ENCODE measurements at places on chromosomes 5 and 9.

DNA sequence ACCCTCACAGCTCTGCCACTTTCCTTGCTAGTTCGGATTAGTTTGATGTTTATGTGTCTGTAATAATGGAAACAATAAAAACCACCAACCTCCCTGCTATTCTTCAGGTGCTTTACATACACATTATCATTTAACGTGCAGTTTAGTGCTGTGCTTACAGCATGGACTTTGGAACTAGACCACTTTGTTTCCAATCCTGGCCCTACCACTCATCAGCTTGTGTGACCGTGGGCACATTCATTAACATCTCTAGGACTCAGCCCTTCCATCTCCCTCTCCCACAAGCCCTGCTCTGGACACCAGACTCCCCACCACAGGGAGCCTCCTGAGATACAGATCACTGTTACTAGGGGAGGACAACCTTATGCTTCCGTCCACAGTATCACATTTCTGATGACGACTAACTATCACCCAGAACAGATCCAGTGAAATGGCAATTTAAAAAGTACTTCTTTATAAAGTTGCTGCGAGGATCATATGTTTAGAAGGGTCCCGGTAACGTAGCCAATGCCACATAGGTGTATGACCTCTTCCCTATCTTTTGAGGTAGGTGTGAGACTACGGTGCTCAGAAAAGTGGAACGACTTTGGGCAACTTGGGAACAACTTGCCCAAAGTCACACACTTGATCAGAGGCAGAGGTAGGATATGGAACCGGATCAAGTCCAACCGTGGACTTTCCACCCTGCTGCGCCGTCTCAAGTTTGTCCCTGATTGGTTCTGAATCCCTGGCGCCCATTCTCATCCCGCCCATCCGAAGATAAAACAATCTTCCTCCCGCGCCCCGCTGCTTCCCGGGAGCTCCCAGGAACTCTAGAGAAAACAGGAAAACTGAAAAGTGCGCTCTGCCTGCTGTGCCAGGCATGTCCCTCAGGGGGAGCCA, 132.4 kb upstream of the NIPBL start:
- no peak for DNase-seq

DNA sequence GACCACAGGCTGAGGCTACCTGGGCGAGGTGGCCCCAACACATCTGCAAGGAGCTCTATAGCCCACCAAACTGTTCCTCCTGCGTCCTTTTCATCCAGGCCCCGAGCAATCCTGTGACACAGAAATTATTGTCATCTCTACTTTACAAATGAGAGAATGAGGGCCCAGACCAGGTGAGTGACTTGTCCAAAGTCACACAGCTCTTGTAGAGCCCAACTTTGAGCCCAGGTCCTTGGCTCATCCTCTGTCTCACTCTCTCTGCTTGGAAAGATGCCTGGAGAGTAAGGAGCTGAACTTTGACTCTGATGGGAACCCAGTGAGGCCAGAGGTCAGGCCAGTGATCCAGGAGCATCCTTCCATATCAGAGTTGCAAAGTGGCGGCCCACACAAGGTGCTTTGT, 39.6 kb downstream of the STC2 start:
- DNase-seq = no peak

GRCh38 chr5:95884511-95884910, 62.0 kb upstream of the GLRX start:
- DNase-seq = no peak

DNA sequence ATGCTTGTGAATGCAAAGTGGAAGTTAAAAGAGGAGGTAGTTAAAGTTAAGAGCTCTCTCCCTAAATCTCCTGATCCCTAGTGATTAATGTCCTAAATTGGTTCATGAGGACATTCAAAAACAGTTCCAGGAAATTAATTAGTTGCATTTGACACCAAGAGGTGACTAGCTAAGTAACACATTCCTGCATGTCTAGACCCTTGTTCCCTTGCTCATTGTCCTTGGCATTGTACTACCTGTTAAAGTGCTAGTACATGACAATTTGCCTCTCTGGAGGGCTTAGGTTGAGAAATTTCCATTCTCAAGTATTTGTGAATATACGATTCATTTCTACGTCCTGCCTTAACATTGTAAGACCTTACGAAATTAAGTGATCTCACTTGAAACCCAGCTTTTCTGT, 278.6 kb upstream of the CDH10 start:
- no peak for DNase-seq

DNA sequence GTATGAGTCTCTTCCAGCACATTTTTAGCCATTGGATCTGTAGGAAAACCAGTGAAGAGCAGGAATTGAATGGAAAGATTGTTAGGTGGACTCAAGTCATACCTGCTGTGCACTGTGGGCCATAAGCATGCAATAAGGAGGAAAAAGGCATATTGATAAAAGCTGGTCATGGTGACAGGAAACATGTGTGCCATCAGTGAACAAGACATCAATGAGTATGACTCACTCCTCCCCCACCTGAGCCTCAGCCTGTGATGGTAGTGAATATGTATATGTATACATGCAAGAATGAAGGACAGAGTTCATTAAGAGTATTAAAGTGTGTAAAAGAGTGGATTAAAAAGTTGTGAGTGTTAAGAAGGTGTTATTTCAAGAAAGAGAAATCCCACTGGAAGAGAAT, 164.5 kb downstream of the TMEM38B start:
- no peak for DNase-seq

DNA sequence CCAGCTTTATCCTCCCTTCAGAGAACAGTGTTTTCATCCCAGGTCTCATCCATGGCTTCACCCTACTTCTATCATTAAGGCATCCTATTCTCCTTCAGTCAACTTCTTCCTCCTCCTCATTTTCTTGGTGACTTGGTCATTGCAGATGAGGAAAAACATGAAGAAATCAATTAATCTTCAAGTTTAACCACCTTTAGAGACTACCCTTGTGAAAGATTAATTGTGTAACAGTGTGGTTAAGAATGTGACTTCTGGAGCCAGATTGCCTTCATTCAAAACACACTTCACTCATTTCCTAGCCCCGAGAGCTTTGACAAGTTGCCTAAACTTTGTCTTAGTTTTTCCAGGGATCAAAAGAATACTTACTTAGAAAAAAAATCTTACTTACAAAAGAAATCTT, 110.0 kb downstream of the STK32A start:
- DNase-seq = peak; percentile 25

DNA sequence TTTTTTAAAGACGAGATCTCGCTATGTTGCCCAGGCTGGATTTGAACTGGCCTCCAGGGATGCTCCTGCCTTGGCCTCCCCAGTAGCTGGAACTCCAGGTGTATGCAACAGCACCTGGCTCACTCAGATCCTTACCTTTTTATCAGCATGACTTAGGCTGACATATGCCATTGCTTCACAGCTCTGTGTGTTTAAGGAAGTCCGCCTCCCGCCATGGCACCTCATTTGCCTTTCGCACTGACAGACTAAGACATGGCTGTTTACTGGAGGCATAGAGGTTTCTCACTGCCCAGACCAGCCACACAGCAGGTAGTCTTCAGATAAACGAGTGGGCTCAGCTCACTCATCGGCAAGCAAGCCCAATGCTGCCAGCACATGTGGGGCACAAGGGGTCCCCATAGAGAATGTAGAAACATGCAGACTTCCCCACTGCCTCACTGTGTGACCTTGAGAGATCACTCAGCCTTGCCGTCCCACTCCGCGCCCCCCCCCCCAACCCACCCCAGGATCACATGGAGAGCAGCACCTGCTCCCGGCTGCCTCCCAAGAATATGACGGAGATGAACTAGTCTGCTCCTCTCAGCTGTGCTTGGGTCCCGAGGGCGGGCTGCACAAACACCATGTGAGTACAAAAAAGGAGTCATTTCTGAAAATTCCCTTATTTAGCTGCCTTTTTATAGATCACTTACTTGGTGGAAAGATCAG, 62.8 kb downstream of the DCP2 start:
- no peak for DNase-seq

GRCh38 chr9:89606049-89606623, 1.3 kb downstream of the GADD45G start:
- peak; percentile 79 for DNase-seq

- DNase-seq = no peak
These were observed 271.3 kb downstream of the ZSWIM6 start for GRCh38 chr5:61603211-61603908.

- DNase-seq = no peak
These were observed 155.8 kb downstream of the DRD1 start for GRCh38 chr5:175288048-175288621.

DNA sequence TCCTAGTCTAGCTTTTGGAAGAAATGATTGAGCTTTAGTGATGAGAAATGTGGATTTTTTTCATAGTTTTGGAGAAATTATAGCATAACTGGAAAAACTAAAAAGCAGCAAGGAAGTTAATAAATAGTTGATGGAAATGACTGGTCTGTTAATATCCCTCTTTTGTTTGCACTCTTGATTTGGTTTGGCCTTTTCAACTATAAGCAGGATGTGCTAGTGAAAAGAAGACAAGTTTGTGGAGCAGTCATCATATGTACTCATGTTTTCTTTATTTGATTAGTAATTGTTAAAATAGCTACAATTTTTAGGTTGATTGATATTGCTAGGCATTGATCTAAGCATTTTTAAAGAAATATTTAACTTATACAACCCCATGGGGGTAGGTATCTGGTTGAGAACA, 374.7 kb downstream of the TAF11L14 start:
- DNase-seq = no peak

DNA sequence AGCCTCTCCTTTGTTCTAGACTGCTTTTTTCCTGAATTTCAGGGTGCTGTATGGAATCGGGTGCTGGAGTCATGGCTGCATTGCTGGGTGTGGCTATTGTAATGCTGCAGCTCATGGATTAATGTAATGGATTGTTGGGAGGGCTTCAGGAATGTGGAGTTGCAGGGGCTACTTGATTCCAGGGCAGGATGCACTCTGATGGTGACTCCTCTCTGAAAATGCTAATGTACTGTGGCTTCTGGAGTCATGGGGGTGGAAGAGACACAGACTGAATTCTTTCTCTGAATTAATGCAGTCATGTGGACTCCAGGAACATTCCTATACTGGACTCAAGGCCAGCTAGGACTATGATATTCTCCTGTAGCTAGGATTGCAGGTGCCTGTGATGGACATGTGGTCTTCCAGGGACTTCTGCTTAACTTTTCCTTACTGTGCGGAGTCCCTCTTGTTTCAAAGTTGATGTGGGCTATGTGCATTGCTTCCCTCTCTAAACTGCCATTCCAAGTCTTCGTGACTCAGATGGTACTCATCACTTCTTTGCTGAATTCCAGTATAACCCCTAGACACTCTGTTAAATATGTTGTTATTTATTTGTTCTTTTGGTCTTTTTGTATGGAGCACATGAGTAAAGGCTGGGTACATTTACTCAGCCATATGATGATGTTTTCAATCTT, 396.2 kb downstream of the KCTD16 start:
- no peak for DNase-seq

- no peak for DNase-seq
These were observed 70.8 kb upstream of the COL5A1 start for GRCh38 chr9:134570711-134571325.

- DNase-seq = peak; percentile 72
These were observed 22.1 kb downstream of the FAM170A start for GRCh38 chr5:119651486-119651885.
